Activated T-cell treated with anti-CD3 and anti-CD28 coated beads, Interleukin-2, amount 50 U/mL, for 24 hours (primary cell): ENCODE measurements at places on chromosomes 7 and 10.
A peak's percentile ranks its signal among the peaks of the same experiment; 100 is the strongest.

- DNase-seq: peak; percentile 62
These were observed 212.8 kb downstream of the MAD1L1 start for GRCh38 chr7:2019711-2020511.

- no peak for DNase-seq
These were observed 194.9 kb upstream of the GRM3 start for GRCh38 chr7:86448856-86449255.

GRCh38 chr10:35126062-35126529, 550 bp upstream of the CREM start:
- DNase-seq: no peak

DNA sequence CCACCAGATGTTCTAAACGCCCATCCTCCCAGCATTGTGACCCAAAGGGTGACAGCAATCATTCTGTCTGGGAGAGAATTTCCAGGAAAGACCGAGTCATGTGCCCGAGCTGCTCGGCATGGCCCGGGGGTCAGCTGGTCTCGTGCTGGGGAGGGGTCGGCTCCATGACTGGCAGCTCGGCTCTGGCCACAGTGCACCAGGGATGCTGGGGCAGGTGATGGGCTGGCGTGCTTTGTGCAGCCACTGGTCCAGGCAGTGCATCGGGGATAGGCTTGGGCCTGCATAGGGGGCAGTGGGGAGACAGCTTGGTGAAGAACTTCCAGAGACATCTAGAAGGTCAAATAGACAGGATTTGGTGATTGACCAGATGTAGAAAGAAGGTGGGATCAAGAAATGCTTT, 39.2 kb upstream of the PSMG3 start:
- DNase-seq: no peak

- DNase-seq: no peak
These were observed 265.2 kb downstream of the PHTF2 start for GRCh38 chr7:78063758-78064157.

DNA sequence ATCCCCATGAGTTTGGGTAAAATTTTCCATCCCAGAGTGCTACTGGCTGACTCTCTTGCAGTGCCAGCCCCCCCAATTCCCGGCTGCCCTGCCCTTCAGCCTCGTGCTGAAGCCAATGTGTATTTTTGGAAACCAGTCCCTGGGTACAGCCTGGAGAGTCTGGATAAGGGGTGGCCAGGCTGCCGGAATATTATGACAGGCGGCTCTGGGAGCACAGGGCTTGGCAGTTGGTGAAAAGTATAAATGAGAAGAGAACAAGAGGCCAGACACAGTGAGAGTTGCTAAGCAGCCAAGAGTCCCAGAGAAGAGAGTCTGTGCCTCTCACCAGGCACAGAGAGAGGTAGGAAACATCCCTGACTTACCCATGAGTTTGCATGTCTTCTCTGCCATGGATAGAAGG, 53.6 kb downstream of the TMEM130 start:
- no peak for DNase-seq

GRCh38 chr10:63586043-63586442, 64.8 kb downstream of the REEP3 start:
- no peak for DNase-seq

GRCh38 chr7:153090209-153090608, 330.7 kb downstream of the ACTR3B start:
- DNase-seq: no peak

- DNase-seq: no peak
These were observed 85.8 kb downstream of the GRK5 start for GRCh38 chr10:119292968-119293760.

DNA sequence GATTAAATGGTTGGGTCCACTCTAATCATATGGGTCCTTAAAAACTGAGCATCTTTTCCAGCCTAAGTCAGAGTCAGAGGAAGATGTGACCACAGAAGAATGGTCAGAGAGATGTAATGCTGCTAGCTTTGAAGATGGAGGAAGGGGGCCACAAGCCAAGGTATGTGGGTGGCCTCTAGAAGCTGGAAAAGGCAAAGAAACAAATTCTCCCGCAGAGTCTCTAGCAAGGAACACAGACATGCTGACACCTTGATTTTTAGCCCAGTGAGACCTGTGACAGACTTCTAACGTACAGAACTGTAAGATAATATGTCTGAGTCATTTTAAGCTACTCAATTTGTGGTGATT, 1.5 kb upstream of the EXOC6 start:
- DNase-seq: no peak

GRCh38 chr10:132139526-132139925, 47.2 kb upstream of the DPYSL4 start:
- no peak for DNase-seq

DNA sequence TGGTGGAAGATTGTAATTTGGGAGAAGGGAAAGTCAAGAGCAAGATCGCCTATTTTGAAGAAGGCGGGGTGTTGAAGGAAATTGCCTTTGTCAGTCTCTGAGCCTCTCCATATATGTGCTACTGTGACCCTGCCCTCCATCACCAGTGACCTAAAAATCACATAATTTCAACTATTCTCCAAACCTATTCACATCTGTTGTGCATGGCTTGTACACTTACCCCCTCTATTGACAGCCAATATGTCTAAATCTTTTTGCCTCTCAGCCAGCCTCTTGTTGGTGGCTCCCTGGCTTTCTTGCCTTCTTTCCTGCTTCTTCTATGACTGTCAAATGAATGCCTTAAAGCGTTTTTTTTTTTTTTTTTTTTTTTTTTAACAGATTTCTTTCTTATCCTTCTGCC, 295.6 kb downstream of the AUTS2 start:
- no peak for DNase-seq

GRCh38 chr7:156206174-156206573, 393.9 kb upstream of the SHH start:
- no peak for DNase-seq

DNA sequence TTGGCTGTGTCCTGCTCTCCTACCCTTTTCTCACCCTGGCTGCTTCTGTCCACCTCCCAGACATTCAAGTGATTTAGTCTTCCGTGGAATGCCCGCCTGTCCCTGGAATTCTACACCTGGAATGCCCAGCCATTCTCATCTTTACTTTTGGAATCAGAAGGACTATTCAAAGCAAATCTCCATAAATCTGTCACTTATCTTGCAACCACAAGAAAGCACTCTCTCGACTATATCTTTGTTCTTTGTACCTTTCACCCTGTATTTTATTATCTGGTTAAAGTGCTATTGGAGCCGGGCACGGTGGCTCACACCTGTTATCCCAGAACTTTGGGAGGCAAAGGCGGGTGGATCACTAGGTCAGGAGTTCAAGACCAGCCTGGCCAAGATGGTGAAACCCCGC, 79.3 kb upstream of the KMT2E start:
- no peak for DNase-seq
